Left colon (tissue), 2 donors: ENCODE measurements at places on chromosomes 6 and 20.
A peak's percentile ranks its signal among the peaks of the same experiment; 100 is the strongest.

DNA sequence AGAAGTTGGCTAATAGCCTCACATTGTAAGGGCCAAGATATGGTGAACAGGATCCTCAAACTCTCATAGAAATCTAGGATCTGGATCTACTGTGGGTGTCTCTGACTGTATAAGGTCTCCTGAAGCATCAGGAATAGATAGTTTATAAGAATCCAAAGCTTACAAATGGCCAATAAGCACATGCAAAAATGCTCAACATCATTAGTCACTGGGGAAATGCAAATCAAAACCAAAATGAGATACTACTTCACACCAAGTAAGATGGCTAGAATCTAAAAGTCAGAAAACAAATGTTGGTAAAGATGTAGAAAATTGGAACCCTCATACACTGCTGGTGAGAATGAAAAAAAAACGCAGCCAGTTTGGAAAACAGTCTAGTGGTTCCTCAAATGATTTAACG, 14.3 kb upstream of the RNF182 start:
- DNase-seq = no peak

- DNase-seq = no peak
These were observed 113.5 kb upstream of the GLP1R start for GRCh38 chr6:38935051-38935450.

DNA sequence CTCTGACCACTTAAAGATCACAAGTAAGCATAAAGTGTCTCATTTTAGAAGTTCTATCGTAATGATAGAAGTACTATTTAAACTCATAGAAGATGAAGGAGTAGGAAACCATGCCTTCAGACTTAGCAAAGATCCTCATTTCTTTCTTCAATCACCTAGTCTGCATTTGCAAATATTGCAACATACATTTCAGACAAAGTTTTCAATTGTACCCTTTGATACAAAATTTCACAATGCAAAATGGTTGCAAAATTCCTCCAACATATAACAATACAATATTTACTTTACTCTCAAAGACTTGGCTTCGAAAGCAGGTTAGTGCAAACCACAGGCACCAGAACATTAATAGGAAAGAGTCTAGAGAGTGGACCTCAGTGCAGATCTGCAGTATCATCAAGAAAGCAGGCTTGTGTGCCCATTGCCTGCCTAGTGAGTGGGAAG, 16.1 kb upstream of the ROS1 start:
- no peak for DNase-seq

DNA sequence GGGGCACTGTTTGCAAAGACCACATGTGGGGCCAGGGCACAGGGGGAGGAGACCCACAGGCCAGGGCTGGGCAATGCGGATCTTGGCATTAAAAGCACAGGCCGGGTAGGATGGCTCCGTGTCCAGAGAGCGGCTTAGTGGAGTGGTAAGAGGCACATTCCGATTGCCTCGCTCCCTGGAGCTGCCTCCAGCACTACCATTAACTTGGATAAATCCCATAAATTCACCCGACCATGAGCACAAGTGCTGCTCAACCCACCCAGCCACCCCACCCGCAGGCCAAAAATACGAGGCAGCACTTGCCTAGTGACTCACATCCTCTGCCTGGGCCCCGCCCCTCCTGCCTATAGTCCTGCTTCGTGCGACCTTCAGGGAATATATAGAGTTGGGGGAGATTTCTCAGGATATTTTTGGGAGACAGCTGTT, 67.5 kb upstream of the QKI start:
- DNase-seq = no peak

- DNase-seq = no peak
These were observed 99.5 kb upstream of the IYD start for GRCh38 chr6:150269130-150269856.

GRCh38 chr20:36094497-36094896, 60.0 kb upstream of the EPB41L1 start:
- no peak for DNase-seq

- DNase-seq = no peak
These were observed 39.1 kb downstream of the NRN1 start for GRCh38 chr6:5967594-5967993.

GRCh38 chr6:46290421-46291274, 119.9 kb upstream of the ENPP5 start:
- no peak for DNase-seq

GRCh38 chr6:110063594-110064263, 85.6 kb downstream of the GPR6 start:
- no peak for DNase-seq

DNA sequence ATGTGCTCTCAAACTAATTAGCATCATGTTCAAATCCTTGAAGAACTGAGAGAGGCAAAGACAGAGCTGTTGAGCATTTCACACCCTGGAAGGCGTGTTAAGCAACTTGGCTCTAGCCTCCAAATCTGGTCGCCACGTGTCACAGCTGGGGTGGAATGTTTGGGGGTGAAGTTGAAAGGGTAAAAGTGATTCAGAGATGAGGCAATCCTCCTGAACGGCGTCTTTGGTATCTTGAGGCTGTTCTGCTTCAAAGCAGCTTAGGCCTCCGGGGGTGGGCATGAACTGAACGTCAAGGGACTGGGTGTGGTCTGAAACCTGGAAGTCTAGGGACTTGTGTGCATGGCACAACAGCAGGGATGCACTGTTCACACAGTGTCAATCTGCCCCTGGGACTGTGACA, 62.3 kb downstream of the TRAM2 start:
- DNase-seq = no peak

- no peak for DNase-seq
These were observed 4.5 kb downstream of the TREML4 start for GRCh38 chr6:41232667-41233066.

GRCh38 chr20:1291191-1291741, 25.2 kb downstream of the SNPH start:
- DNase-seq = no peak

GRCh38 chr6:122222761-122223160, 176.7 kb upstream of the HSF2 start:
- DNase-seq = no peak

DNA sequence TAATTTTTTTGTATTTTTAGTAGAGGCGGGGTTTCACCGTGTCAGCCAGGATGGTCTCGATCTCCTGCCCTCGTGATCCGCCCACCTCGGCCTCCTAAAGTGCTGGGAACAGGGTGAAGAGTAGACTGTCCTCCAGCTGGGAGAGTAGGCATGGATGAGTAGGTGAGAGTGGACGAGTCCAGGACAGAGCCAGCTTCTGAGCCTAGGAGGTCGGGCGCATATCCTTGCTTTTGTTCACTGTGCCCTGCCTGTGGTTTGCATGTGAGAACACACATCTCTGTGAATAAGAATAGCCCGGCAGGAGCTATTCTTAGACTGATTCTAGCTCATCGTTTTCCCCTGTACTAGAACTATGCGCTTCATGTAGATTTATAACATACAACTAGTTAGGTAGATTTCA, 78.3 kb downstream of the RPP40 start:
- DNase-seq = no peak

- no peak for DNase-seq
These were observed 84.3 kb downstream of the ZHX3 start for GRCh38 chr20:41232973-41233926.

DNA sequence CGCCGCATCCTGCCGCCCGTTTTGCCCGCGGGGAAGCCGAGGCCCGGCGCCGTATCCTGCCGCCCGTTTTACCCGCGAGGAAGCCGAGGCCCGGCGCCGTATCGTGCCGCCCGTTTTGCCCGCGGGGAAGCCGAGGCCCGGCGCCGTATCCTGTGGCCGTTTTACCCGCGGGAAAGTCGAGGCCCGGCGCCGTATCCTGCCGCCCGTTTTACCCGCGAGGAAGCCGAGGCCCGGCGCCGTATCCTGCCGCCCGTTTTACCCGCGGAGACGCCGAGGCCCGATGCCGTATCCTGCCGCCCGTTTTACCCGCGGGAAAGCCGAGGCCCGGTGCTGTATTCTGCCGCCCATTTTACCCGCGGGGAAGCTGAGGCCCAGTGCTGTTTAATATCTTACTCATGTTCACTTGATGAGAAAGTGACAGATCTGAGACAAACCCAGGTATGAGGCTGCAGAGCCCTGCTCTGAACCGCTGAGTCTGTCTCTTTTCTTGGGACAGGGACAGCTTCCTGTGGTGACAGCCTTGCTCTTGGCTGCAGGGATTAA, 129.4 kb downstream of the CDH26 start:
- no peak for DNase-seq

DNA sequence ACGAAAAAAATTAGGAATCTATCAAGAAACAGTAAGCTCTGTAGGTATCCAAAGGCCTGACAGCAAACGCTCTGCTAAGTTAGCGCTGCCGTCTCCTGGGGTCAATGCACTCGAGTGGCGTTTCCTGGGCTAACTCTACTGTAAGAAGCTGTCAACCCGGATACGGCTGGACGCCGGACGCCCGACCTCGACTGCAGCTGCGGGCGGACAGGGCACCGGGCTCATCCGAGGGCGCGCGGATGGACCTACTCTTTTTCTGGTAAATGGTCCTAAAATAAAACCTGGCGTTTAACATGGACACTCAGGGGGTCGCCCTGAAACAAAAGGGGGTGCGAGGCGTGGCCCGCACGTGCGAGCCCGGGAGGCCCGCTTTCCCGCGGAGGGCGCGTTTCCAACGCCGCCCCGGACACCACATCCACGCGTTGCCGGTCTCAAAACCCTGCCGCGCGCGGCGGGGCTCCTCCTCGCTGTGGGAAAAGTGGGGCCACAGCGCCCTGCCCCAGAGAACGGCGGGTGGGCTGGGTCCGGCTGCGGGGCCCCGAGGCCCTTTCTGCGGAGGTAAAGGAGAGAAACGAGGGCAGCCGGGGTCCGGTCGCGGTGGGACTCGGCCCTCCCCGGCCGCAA, 537 bp downstream of the TCP1 start:
- peak; percentile 61 for DNase-seq

GRCh38 chr20:760751-761417, 7.4 kb downstream of the SLC52A3 start:
- DNase-seq = no peak

- peak; percentile 90 for DNase-seq
These were observed 113.2 kb downstream of the CEBPB start for GRCh38 chr20:50303573-50304500.

GRCh38 chr6:116969211-116969863, 92.3 kb downstream of the RFX6 start:
- DNase-seq = no peak

- no peak for DNase-seq
These were observed 196.3 kb upstream of the MARCKS start for GRCh38 chr6:113660819-113661218.

DNA sequence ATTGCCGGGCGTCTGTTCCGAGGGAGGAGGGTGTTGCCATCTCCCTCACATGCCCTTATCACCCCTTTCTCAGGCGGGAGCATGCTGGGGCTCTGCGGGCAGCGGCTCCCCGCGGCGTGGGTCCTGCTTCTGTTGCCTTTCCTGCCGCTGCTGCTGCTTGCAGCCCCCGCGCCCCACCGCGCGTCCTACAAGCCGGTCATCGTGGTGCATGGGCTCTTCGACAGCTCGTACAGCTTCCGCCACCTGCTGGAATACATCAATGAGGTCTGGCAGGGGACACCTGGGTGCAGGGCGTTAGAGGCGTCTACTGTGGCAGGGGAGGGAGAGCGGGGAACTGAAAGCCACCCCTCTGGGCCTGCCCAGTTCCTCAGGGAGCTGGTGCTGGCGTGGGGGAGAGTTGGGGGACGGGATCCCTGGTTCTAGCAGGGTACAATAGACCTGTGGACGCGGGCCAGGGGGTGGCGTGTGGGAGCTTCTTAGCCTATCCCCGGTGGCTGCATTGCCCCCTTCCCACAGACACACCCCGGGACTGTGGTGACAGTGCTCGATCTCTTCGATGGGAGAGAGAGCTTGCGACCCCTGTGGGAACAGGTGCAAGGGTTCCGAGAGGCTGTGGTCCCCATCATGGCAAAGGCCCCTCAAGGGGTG, 697 bp downstream of the PPT2 start:
- DNase-seq = peak; percentile 86

DNA sequence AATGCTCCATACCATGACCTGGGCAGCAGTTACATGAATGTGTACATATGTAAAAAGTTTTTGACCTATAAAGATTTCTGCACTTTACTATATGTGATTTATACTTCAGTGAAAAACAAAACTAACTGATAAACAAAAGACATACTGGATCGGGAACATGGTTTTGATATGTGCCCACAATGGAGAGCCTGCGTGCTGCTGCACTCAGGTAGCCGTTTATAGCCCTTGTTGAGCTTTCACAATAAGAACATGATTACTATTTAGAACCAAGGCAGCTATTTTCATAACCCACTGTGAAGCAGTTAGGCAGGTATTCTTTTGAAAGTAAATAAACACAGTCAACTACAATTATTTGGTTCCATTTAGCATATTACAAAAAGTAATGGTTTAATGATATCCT, 195.9 kb upstream of the RAB32 start:
- DNase-seq = no peak

DNA sequence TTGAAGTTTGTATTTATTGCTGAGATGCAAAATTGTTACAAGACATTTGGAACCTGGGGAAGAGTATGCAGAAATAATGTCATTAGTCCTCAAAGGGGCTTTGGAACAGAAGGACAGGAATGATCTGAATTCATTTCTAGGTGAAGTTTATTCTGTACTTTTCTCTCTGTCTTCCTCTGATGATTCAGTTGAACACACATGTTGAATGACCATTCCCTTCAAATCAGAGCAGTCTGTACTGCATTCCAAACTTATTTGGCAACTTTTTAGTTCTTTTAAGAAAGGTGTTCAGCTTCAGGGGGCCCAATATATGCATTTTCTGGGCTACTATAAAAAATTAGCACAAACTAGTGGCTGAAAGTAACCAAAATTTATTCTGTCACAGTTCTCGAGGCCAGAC, 213.9 kb upstream of the LAMP5 start:
- no peak for DNase-seq

DNA sequence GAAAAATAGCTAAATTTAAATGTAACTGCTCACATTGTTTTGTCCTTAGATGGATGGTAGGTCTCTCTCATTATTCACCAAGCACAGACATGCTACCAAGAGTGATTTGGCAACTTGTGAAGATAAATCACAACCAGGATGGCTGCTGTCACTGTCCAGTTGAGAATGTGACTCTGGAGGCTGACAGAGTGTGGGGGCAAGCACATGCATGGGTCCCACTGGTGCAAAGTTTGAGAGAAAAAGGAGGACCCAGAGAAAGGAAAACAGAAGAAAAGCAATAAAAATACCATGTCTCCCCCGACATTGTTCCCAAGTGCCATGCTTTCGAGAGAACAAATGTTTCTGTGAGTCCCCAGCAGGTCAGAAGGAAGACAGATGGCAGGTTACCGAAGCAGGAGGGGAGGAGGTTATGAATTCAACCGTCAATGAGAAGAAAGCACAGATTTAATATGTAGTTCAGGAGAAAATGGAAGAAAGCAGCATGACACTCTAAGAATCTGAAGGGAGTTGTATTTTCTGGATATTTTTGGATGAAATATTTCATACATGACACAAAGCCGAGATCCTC, 73.0 kb upstream of the TSHZ2 start:
- DNase-seq = no peak

- peak; percentile 83 for DNase-seq
These were observed 81.9 kb upstream of the E2F3 start for GRCh38 chr6:20319520-20320357.

GRCh38 chr20:40670253-40670652, 18.8 kb downstream of the MAFB start:
- no peak for DNase-seq

GRCh38 chr6:70072540-70073179, 206.3 kb downstream of the COL19A1 start:
- DNase-seq = no peak

- no peak for DNase-seq
These were observed 160.7 kb upstream of the KCNQ5 start for GRCh38 chr6:72461144-72461543.
